Activated CD4-positive, alpha-beta T cell treated with anti-CD3 and anti-CD28 coated beads, Interleukin-2, amount 10 ng/mL, durations not matched to agents 24 days and 14 days (primary cell): ENCODE measurements at places on chromosomes 5 and 9.
A peak's percentile ranks its signal among the peaks of the same experiment; 100 is the strongest.

DNA sequence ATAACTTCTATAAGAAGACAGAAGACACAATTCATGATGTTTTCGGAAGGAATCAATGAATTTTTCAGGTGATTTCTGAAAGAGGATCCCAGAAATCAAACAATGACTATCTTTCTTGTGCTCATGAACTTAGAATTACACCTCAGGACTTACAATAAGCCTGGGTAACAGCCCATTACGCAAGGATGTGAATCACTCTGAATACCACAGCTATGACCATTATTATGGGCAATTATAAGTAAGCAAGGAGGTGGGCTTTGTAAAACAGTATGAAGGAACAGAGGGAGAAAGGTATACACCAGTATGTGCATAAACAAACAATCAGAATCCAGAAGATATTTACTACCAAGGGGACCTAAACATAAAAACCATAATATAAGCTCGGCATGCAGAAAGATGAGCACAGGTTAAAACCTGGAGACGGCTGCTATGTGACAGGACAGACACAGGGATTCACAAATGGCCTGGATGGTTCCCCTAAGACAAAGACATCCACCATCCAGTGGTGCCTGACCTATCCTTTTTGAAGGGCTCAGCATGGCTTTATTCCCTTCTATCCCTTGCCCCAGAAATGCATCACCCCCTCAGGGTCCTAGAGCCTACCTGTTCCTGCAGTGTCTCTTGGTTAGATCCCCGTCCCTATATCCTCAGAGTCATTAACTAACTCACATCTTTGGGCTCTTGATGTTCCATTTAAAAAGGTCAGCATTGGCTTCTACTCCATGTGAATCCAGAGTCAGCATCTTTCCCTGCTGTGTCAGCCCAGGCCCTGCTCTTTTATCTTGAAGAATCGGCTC, 21.8 kb upstream of the PPP2CA start:
- no peak for DNase-seq

DNA sequence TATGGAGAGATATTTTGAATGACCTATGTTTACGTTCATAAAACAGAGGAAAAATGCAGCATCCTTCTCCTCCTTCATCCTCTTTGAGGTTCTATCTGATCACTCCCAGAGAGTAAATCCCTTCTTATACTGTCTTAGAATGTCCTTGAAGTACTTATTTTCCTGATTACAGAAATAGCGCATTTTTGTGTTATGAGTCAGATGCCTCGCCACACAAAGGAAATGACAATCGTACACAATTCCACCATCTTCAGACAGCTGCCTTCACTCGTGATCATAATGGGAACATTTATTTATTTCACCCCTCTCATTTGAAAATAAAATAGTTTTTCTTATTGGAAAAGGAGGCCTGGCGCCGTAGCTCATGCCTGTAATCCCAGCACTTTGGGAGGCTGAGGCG, 2.4 kb upstream of the GLT6D1 start:
- DNase-seq, result no peak

DNA sequence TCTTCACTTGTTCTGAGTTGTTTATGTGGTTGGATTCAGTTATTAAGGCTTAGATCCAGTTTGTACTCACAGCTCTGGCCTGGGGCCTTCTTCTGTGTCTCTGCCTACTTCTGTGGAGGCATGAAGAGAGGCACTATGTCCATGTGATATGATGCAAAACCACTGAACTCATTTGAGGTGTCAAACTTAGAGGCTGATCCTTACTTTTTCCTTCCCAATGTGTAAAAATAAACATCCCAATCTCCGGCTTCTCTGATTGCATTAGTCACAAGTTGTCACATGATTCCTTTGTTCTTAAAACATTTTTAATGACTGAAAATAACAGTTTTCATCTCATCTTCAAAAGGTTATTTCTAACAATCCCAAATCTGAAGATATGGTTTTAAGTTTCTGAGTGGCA, 276.0 kb upstream of the RGMB start:
- DNase-seq, result no peak

- DNase-seq, result no peak
Measured at GRCh38 chr5:132749506-132749905, 2.3 kb downstream of the CCNI2 start.

GRCh38 chr9:124555043-124555442, 47.8 kb upstream of the NR5A1 start:
- no peak for DNase-seq

- no peak for DNase-seq
Measured at GRCh38 chr5:2261004-2261703, 378.4 kb upstream of the IRX4 start.

DNA sequence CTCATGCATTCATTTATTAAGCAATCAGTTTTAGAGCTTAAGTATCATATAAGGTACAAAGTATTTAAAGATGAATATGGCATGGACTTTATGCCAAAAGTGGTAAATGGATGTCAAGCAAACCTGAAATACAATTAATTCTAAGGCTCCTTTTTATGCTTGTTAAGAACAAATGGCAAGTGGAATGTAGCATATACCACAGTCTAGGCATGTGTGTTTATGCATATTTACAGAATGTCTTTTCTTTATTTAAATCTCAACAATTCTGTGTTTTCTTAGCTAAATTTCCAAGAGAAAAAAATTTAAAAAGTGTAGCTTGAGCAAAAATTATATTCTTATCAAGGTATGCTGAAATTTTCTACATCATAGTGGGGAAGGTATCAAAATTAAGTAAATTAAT, 39.8 kb downstream of the MPDZ start:
- no peak for DNase-seq

DNA sequence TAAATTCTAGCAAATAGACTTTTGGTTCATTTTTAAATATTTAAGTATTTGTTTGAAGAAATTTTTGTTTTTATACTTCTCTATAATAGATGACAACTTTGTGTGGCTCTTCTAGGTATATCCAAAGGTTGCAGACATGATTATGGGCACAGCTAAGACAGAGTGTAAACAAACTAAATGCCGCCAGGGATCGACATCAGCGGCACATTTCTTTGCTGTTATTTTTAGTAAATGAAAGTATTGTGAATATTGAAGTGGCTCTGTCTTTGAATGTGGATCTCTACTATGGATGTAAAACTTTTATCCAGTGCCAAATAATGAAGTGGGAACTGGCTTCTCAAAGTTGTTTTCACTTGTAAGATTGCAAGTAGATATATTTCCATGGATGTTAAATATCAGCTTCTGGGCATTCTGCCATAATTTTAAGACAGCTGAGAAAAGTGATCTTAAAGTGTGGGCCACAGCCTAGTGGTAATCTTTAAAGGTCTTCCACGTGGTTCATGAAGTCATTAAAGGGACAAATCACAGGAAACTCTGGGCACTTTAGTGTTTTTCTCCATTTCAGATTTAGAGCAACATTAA, 589.9 kb downstream of the ZNF608 start:
- no peak for DNase-seq

DNA sequence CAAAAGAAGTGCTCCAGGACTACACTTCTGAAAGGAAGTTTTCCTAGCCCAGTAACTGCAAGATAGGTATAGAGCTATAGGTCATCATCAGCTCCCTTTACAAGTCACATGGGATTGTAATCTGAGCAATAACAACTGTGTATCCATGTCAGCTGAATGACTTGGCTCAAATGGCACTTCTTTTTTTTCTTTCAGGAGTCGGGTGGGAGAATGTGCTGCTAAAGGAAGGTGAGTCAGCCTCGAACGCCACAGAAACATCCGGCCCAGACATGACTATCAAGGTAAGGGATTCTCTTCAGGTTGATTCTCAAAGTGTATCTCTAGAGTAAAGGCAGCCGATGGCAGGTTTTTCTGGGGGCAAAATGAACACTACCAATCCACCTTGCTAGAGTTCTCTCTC, 192.2 kb downstream of the C9orf152 start:
- DNase-seq, result peak; percentile 69

DNA sequence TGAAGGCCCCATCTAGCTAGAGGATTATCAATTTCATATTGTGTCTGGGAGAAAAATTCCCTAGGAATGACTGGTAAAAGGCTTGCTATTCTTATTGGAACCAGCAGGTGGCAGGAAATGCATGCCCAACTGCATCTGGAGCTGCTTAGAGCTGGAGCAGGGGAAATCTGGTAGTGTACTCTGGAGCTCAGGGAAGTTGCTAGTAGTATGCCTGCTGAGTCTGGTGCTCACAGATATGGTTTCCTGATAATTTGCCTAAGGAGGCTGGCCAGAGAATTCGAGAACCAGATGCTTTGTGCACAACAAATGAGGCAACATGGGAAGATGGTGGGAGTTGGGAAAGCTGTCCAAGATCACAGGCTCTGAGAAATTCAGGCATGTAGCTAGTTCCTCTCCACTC, 53.7 kb downstream of the G3BP1 start:
- peak; percentile 77 for DNase-seq

- no peak for DNase-seq
Measured at GRCh38 chr9:104256696-104257062, 162.6 kb downstream of the SMC2 start.

- no peak for DNase-seq
Measured at GRCh38 chr5:150460781-150461180, 11.2 kb upstream of the RPS14 start.

- no peak for DNase-seq
Measured at GRCh38 chr9:100426189-100426529, 784 bp upstream of the MSANTD3 start.

GRCh38 chr5:180950291-180950949, 38.2 kb upstream of the BTNL3 start:
- DNase-seq, result no peak

DNA sequence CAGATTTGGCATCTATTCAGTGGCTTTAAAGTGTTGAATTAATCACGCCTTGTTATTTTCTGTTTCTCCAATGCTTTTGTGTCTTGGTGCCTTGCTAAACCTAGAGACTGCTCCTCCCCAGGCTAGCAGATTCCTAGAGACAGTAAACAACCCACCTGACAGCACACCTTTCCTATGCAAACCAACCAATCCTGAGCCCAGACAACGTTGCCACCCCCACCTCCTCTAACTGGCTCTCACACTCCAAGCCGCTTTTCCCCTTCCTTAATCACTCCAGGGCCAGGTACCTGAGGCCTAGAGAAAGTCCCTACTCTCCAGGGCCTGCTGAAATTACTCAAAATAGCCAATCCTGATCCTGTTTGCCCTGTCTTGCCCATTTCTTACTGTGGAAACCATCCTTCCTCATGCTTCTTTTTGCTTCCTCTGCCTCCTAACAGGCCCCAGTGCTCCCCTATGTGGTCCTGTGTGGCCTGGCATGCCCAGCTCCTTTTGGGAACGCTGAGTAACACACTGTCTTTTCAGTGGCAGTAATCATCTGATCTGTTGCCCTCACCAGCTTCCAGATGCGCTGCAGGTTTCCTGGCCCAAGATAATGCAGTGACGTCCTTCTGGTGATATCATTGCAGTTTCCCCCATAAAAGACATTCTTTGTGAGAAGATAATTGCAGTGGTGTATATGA, 53.4 kb downstream of the GAS1 start:
- no peak for DNase-seq

DNA sequence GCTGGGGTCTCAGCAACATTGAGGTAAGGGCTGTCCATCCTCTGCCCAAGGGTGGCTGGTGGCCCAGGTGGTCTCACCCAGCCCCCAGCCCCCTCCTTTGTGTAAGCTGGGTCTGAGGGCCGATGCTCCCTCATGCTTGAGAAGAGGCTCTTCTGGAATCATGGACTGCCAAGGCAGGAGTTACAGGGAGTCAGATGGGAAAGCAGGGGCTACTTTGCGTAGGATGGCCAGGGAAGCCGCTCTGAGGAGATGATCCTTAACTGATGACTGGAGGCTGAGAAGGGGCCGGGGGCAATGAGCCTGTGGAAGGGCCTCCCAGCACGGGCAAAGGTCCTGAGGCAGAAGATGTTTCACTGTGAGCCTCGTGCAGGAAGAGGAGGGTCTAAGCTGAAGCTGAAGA, 23.7 kb downstream of the NKX2-5 start:
- no peak for DNase-seq

DNA sequence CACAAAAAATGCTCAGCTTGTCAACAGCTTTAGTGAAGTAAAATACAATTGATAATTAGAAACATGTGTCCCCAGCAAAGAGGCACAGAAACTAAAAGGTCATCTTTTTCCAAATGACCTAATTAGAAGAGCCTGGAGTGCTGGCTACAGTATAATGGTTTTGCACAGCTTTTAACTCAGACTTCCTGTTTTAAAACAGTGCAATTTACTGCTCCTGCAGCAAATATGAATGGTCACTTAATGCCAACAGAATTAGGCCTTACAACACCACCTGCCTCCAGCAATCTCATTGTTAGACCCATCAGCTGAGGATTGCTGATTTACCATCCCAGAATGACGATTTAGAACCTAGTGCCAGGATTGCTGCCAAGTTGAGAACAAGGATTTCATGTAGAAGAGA, 239.3 kb downstream of the CETN3 start:
- DNase-seq, result no peak

DNA sequence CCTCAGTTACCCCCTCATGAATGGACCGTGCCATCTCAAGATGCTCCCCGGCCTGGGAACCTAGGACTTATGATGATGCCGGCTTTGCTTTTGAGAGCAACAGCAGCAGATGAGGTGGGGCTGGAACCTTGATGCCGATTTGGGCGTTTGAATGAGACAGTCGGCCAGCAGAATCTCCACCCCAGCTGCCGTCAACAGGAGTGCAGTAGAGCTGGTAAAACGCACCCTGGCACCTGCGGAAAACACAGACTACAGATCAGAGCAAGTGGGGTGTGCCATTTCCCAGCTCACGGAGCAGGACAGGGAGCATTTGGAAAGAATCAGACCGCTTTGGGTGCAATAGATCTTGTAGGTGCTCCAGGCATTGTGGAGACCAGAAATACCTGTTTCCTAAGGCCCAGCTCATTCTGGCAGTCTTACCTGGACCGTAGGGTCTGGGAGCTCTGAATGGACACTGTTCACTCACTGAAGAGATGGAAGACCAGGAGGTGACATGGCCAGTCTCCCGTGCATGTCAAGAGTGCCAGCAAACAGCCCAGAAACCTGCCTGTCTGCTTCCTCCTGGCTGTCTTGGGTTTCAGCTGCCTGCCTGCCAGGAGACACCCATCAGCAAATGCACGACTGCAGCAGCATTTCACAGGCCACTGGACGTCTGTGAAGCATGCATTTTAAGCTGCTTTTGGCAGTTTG, 317.7 kb upstream of the IRX4 start:
- no peak for DNase-seq

DNA sequence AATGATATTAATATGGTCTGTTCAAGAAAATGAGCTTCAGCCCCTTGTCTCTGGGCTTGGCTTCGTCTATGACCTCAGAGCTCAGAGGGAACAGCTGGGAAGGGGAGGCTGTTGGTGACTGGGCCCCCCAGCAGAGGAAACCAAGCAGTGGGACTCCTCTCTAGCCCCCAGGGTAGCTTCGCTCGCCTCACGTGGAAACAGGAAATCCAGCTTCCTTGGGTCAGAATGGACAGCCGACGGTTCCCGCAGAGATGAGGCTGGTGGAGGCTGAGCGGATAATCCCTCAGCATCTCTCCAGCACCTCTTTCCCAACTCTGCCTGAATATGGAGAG, 37.2 kb upstream of the ICE1 start:
- DNase-seq, result no peak
